ENCODE measurements at places on chromosomes 16 and 17. TPM values are rescaled to one million over a fixed set of nuclear protein-coding genes. Genes with fewer than 3 reads are reported as not detected.

The ZMYND15 gene
- 0.14 TPM for polyA plus RNA-seq

The TMEM235 gene
- polyA plus RNA-seq: not detected

The GNAO1 gene
- 0.07 TPM for polyA plus RNA-seq

The FBXL16 gene
- polyA plus RNA-seq: 3.0 TPM

The EVPL gene
- polyA plus RNA-seq: not detected

The UTS2R gene
- not detected for polyA plus RNA-seq

The FOXJ1 gene
- 0.05 TPM for polyA plus RNA-seq

The NRN1L gene
- 0.27 TPM for polyA plus RNA-seq

The DHX38 gene
- 43.0 TPM for polyA plus RNA-seq

The CCDC78 gene
- 5.5 TPM for polyA plus RNA-seq

DNA sequence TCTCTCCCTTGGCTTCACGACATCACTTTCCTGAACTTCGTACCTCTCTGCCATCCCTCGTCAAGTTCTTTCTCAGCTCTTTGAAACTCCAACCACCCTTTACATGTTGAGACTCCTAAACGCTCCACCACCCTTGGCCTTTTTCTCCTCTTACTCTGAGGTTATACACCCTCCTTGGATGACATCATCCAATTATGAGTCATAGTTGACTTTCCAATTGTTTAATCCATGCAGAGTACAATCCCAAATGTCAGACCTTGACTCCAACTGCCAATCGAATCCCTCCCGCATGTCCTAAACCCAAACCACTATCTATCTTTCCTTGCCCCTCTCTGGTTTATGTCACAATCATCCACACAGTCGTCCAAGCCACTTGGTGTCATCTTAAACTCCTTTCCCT is 18.4 kb upstream of the C16orf82 start:
- no peaks in the 10 kb centered on the region for H3K36me3 ChIP-seq
- no peak for DNase-seq
- no peak overlapping the region for H3K4me3 ChIP-seq

DNA sequence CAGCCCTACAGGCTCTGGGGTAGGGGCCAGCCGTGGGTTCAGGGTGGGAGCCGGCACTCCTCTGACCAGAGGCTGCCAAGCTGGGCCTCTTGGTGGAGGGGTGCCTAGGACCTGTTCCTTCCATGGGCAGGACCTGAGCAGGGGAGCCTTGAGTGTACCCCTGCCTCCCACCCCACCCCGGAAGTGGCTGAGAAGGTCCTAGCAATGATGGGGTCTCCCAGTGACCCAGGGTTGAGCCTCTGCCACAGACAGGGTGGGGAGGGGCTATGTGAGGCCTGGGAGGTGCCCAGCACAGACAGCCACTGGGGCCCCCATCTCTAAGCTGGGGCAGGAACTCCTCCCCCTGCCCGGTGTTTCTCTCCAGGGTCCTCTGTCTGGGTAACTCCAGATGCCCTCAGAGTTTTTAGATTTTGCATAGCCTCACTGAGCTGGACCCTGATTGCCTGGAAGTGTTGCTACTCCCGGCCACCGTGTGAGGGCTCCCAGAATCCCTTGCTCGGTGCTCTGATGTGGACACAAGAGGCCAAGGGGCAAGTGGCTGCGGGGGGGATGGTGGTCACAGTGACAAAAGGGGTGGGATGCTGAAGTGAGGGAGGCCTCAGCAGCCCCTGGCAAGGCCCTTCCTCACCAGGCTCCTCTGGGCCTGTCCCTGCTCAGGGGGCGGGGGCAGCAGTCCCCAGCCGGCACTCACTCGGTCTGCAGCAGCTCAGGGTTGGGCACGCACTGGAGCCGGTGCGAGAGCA is 6.4 kb upstream of the MTSS2 start:
- H3K27me3 ChIP-seq: no peaks in the 10 kb centered on the region
- peaks cover 66% of the 10 kb centered on the region for H3K4me1 ChIP-seq
- no peak overlapping the region for H3K4me3 ChIP-seq

- no peaks in the 10 kb centered on the region for H3K4me1 ChIP-seq
- no peak for DNase-seq
- H3K27me3 ChIP-seq: no peaks in the 10 kb centered on the region
- no peak overlapping the region for H3K27ac ChIP-seq
- no peaks in the 10 kb centered on the region for H3K36me3 ChIP-seq
Observed at GRCh38 chr17:72530454-72530853, 409.6 kb downstream of the SOX9 start.

- no peak for DNase-seq
- no peaks in the 10 kb centered on the region for H3K4me1 ChIP-seq
- no peaks in the 10 kb centered on the region for H3K27me3 ChIP-seq
- H3K4me3 ChIP-seq: no peak overlapping the region
- no peak overlapping the region for H3K27ac ChIP-seq
- H3K36me3 ChIP-seq: no peaks in the 10 kb centered on the region
Observed at GRCh38 chr16:5649762-5650743, 552.5 kb upstream of the EEF2KMT start.

- H3K36me3 ChIP-seq: no peaks in the 10 kb centered on the region
- no peak overlapping the region for H3K4me3 ChIP-seq
- no peak overlapping the region for H3K27ac ChIP-seq
- no peaks in the 10 kb centered on the region for H3K27me3 ChIP-seq
- no peaks in the 10 kb centered on the region for H3K4me1 ChIP-seq
Observed at GRCh38 chr16:13186813-13187212, 285.4 kb downstream of the SHISA9 start.

GRCh38 chr17:2724784-2725164 is 13.2 kb upstream of the CLUH start:
- no peak overlapping the region for H3K27ac ChIP-seq
- no peaks in the 10 kb centered on the region for H3K4me1 ChIP-seq
- peak; percentile 26 for DNase-seq
- H3K4me3 ChIP-seq: peak overlapping the region; percentile 17
- H3K36me3 ChIP-seq: no peaks in the 10 kb centered on the region

DNA sequence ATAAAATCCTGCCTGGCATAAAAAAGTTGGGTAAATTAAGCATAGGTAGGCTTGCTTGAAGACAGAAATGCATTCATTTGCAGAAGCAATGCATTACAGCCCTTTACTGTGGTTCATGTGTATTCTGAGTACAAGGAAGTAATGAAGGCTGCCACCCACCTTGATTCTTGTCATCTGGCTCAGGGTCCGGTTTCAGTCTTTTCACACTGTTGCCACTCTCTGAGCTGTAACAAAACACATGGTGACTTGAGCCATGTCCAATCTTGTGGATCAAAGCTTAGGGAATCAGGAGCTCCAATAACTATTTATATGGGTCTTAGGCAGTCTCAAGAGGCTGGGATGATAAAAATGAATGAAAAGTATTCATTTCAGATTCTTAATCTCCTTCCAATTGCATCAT is 22.0 kb downstream of the PSME3IP1 start:
- H3K4me1 ChIP-seq: no peaks in the 10 kb centered on the region
- peaks cover 30% of the 10 kb centered on the region for H3K36me3 ChIP-seq
- H3K27ac ChIP-seq: no peak overlapping the region
- no peak for DNase-seq
- no peak overlapping the region for H3K4me3 ChIP-seq

GRCh38 chr16:15509051-15509592 is 74.7 kb downstream of the BMERB1 start:
- H3K27ac ChIP-seq: no peak overlapping the region
- peaks cover 3% of the 10 kb centered on the region for H3K36me3 ChIP-seq
- peaks cover 12% of the 10 kb centered on the region for H3K4me1 ChIP-seq
- H3K27me3 ChIP-seq: no peaks in the 10 kb centered on the region

DNA sequence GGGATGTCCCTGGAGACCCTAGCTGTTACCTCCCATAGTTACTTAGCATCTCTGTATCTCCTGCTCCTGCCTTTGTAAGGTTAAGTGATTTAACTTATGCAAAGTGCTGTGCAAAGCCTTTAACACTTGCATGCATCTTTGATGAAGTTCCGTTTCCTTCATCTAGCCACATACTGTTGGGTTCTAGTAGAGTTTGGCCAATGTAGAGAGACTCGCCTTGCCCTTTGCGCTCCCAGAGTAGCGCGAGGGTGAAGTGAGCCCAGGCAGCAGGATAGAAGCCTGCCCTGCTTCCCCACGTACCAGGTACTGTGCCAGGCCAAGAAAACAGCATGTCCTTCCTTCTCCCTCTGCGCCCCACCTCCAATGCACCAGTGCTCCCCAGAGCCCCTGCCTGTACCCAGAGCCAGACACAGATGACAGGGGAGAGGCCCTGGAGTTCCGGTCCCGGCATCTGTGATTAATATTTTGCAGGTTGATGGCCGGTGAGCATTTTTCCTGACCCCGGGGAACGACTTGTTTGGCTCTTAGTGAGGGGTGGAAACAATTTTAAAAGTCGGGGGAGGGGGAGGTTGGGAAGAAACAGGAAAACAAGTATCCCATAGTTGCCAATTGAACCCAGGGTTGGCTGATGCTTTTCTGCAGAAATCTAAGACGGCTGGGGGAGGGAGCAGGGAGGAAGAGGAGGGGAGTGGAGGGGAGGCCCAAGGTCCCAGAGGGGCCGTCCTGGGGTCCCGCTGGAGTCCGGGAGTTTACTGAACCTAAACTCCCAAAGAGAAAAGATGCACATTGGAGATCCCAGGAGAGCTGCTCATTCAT is 13.1 kb upstream of the CDC42EP4 start:
- no peaks in the 10 kb centered on the region for H3K36me3 ChIP-seq
- H3K27me3 ChIP-seq: no peaks in the 10 kb centered on the region
- DNase-seq: no peak
- no peak overlapping the region for H3K4me3 ChIP-seq
- no peak overlapping the region for H3K27ac ChIP-seq
- peaks cover 17% of the 10 kb centered on the region for H3K4me1 ChIP-seq

DNA sequence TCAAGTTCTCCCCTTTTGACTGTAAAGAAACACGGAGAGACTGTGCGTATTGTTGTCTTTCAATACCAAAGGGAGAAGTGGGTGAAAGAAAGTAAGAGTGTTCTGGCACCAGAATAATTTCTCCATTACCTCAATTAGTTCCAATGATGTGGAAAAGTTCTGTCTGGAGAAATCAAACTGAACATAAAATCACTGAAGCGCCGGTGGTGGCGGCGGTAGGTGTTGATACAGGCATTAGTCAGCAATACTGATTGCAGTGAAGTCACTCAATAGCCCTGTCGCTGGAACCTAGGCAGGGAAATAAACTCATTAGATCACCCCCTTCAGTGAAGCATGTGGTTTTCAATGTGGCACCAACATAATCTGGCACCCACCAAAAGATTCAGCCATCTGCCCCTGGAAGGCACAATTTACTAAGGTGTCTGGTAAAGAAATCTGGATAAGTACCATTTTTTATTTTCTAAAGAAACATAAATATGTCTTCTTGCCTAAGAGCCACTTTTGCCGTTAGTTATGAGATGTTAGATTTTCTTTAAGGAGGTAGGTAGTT is 274.2 kb upstream of the SOX9 start:
- H3K27ac ChIP-seq: no peak overlapping the region
- H3K4me3 ChIP-seq: no peak overlapping the region
- H3K27me3 ChIP-seq: no peaks in the 10 kb centered on the region
- no peaks in the 10 kb centered on the region for H3K4me1 ChIP-seq
- no peaks in the 10 kb centered on the region for H3K36me3 ChIP-seq
- no peak for DNase-seq

- no peaks in the 10 kb centered on the region for H3K36me3 ChIP-seq
- peak; percentile 4 for DNase-seq
- H3K4me3 ChIP-seq: no peak overlapping the region
- no peaks in the 10 kb centered on the region for H3K27me3 ChIP-seq
- H3K27ac ChIP-seq: no peak overlapping the region
- H3K4me1 ChIP-seq: peaks cover 4% of the 10 kb centered on the region
Observed at GRCh38 chr17:60729854-60730253, 52.2 kb downstream of the BCAS3 start.

GRCh38 chr16:85484347-85485300 is 128.5 kb upstream of the GSE1 start:
- no peaks in the 10 kb centered on the region for H3K4me1 ChIP-seq
- no peak for DNase-seq
- no peak overlapping the region for H3K4me3 ChIP-seq
- H3K27ac ChIP-seq: no peak overlapping the region
- no peaks in the 10 kb centered on the region for H3K27me3 ChIP-seq

- no peak overlapping the region for H3K27ac ChIP-seq
- no peak for DNase-seq
Observed at GRCh38 chr16:68069511-68070248, 15.5 kb upstream of the NFATC3 start.

GRCh38 chr16:10897134-10897533 is 20.1 kb downstream of the CIITA start:
- H3K36me3 ChIP-seq: no peaks in the 10 kb centered on the region
- peaks cover 5% of the 10 kb centered on the region for H3K27me3 ChIP-seq
- no peak for DNase-seq
- H3K27ac ChIP-seq: no peak overlapping the region
- no peaks in the 10 kb centered on the region for H3K4me1 ChIP-seq
- H3K4me3 ChIP-seq: no peak overlapping the region

- H3K36me3 ChIP-seq: no peaks in the 10 kb centered on the region
- H3K4me1 ChIP-seq: no peaks in the 10 kb centered on the region
- no peak overlapping the region for H3K4me3 ChIP-seq
- H3K27me3 ChIP-seq: peaks cover 55% of the 10 kb centered on the region
Observed at GRCh38 chr17:67043283-67043682, 1.1 kb upstream of the CACNG1 start.

GRCh38 chr17:66426397-66427033 is 124.1 kb downstream of the PRKCA start:
- H3K4me1 ChIP-seq: peaks cover 17% of the 10 kb centered on the region
- H3K36me3 ChIP-seq: no peaks in the 10 kb centered on the region
- H3K27me3 ChIP-seq: no peaks in the 10 kb centered on the region
- H3K4me3 ChIP-seq: no peak overlapping the region

- H3K4me3 ChIP-seq: no peak overlapping the region
- no peaks in the 10 kb centered on the region for H3K27me3 ChIP-seq
- peaks cover 1% of the 10 kb centered on the region for H3K36me3 ChIP-seq
- DNase-seq: peak; percentile 79
- peak overlapping the region; percentile 15 for H3K27ac ChIP-seq
- H3K4me1 ChIP-seq: peaks cover 12% of the 10 kb centered on the region
Observed at GRCh38 chr16:89422905-89423630, 67.3 kb downstream of the ANKRD11 start.

DNA sequence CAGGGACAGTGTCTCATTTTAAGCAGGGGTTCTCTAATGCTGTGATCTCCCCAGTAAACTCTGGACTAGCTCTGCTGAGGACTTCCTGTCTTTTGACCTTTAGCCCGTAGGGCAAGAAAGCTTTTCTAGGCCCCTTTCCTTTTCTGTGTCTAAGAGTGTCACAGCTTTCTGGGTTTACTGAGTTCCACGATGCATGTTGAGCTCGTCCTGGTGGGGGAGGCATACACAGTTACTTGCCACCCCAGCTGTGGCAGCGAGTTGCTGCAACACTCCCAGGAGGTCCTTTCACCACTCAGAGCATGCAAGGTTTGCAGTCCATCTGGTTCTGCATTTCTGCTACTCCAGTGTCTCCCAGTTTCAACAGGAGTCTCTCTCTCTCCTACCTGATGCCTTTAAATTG is 23.7 kb downstream of the NOD2 start:
- H3K4me3 ChIP-seq: no peak overlapping the region
- H3K27me3 ChIP-seq: no peaks in the 10 kb centered on the region
- H3K27ac ChIP-seq: no peak overlapping the region
- DNase-seq: no peak
- no peaks in the 10 kb centered on the region for H3K4me1 ChIP-seq

GRCh38 chr16:69405757-69406156 is 18.7 kb upstream of the CYB5B start:
- H3K27ac ChIP-seq: no peak overlapping the region
- H3K4me1 ChIP-seq: peaks cover 8% of the 10 kb centered on the region
- H3K36me3 ChIP-seq: no peaks in the 10 kb centered on the region

All from IMR-90 (cell line).